ENCODE measurements at places on chromosomes 6 and 20. TPM values are rescaled to one million over a fixed set of nuclear protein-coding genes. Genes with fewer than 3 reads are reported as not detected.

Gene BYSL
- 5.8 TPM for total RNA-seq

DNA sequence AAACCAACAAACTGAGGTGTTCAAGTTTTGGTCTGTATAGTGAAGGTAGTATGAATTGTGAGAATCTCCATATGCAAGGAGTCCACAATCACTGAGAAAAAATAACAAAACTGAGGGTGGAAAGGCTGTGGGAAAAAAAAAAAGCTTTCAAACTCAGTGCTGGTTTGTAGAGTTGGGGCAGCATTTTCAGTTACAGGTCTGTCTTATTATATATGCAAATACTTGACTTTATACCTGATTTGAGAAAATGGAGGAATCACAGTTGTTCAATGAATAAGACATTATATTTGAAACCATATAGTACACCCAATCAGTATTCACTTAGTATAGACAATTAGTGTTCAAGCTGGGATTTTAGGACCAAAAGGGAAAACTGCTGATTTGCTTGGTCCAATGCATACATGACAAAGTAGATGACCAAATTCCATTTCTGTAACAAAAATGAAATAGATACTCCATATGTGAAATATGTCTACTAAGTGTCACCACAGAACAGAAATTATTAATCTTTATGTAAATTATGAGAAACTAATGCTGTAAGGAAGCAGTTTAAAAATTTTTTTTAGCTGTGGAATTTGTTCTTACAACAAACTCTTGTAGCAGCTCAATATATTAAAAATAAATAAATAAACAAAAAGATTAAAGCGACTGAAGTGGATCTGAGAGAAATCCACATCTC lies 187.7 kb downstream of the ASCC3 start:
- no peak overlapping the region for H3K4me3 ChIP-seq
- no peak for DNase-seq
- no peak overlapping the region for H3K27ac ChIP-seq
- H3K36me3 ChIP-seq: no peaks in the 10 kb centered on the region

DNA sequence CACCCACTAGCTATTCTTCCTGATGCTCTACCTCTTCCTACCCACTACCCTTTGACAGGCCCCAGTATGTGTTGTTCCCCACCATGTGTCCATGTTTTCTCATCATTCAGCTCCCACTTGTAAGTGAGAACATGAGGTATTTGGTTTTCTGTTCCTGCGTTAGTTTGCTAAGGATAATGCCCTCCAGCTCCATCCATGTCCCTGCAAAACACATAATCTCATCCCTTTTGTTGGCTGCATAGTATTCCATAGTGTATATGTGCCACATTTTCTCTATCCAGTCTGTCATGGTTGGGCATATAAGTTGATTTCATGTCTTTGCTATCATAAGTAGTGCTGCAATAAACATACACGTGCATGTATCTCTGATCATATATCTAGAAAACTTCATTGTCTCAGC lies 218.3 kb upstream of the STXBP5 start:
- no peak for DNase-seq
- H3K36me3 ChIP-seq: no peaks in the 10 kb centered on the region
- no peaks in the 10 kb centered on the region for H3K27me3 ChIP-seq
- no peak overlapping the region for H3K27ac ChIP-seq
- H3K4me3 ChIP-seq: no peak overlapping the region

Gene CPNE5
- total RNA-seq: 2.3 TPM

DNA sequence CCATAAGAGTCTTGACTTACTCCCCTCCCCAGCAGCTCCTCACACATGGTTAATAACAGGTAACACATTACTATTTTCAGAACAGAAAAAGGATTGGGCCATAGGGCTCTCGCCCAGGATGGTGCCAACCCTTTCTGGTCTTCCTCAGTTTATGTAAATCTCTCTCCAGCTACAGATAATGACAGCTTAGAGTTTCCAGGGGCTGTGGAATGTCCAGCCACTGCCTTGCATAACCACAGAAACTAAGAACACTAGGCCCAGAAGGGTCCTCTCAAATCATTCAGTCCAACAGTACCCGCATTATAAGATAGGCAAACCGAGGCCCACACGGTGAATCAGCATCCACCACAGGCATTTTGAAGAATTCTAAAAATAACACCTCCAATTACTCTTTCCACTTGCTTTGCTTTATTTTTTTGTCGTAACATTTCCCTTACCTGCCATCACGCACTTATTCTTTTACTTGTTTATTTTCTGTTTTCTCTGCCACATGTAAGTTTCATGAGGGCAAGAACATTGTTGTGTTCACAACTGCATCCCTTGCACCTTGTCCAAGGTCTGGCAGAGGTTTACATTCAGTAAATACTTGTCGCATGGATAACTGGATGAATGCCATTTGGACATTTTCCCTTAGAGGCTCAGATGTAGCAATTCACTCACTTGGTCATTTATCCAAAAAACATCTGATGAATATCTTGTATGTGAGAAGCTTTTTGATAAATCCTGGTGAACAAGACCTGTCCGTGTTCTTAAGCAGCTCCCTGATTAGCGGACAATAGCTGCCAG lies 6.4 kb upstream of the SDC4 start:
- no peaks in the 10 kb centered on the region for H3K36me3 ChIP-seq
- H3K4me1 ChIP-seq: peaks cover 58% of the 10 kb centered on the region
- H3K4me3 ChIP-seq: no peak overlapping the region
- no peaks in the 10 kb centered on the region for H3K27me3 ChIP-seq

GRCh38 chr6:69696273-69696672 lies 100.5 kb downstream of the LMBRD1 start:
- no peaks in the 10 kb centered on the region for H3K27me3 ChIP-seq
- no peak for DNase-seq
- H3K36me3 ChIP-seq: peaks cover 18% of the 10 kb centered on the region

- no peaks in the 10 kb centered on the region for H3K36me3 ChIP-seq
- H3K27ac ChIP-seq: no peak overlapping the region
- H3K27me3 ChIP-seq: no peaks in the 10 kb centered on the region
- H3K4me3 ChIP-seq: no peak overlapping the region
- peaks cover 49% of the 10 kb centered on the region for H3K4me1 ChIP-seq
Measured at GRCh38 chr6:156994215-156995076, 217.3 kb downstream of the ARID1B start.

DNA sequence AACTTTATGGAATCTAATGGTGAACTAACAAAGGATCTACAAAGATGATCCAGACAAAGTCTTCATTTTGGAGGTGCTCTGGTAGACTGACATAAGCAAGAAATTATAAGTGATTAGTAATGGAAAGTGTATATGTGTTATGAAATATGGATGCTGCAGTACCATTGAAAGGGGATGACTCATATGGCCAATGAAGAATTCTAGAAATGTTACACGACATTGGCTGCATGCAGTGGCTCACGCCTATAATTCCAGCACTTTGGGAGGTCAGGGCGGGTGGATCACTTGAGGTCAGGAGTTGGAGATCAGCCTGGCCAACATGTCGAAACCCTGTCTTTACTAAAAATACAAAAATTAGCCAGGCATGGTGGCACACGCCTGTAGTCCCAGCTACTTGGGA lies 23.5 kb downstream of the CFAP206 start:
- H3K36me3 ChIP-seq: no peaks in the 10 kb centered on the region
- no peak overlapping the region for H3K27ac ChIP-seq
- H3K4me3 ChIP-seq: no peak overlapping the region
- H3K4me1 ChIP-seq: no peaks in the 10 kb centered on the region
- no peaks in the 10 kb centered on the region for H3K27me3 ChIP-seq
- DNase-seq: no peak

DNA sequence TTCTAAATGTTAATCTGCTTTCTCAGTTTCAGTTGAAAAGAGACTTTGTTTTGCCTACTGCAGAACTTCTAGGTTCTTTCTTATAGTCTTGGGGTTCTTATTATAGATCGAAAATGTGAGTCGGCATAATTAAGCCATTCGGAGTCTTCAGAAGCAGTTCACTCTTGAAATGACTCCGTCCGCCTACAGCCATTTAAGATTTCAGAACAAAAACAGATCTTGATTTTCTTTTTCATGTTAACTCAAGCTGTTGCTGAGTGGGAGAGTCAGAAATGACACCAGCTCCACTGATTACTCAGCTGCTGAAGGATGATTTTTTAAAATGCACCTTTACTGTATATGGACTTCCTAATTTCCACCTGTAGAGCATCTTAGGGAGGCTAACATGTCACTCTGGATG lies 15.9 kb downstream of the PRDM1 start:
- peak; percentile 34 for DNase-seq
- H3K27ac ChIP-seq: no peak overlapping the region
- peaks cover 12% of the 10 kb centered on the region for H3K4me1 ChIP-seq
- no peaks in the 10 kb centered on the region for H3K27me3 ChIP-seq
- no peak overlapping the region for H3K4me3 ChIP-seq

DNA sequence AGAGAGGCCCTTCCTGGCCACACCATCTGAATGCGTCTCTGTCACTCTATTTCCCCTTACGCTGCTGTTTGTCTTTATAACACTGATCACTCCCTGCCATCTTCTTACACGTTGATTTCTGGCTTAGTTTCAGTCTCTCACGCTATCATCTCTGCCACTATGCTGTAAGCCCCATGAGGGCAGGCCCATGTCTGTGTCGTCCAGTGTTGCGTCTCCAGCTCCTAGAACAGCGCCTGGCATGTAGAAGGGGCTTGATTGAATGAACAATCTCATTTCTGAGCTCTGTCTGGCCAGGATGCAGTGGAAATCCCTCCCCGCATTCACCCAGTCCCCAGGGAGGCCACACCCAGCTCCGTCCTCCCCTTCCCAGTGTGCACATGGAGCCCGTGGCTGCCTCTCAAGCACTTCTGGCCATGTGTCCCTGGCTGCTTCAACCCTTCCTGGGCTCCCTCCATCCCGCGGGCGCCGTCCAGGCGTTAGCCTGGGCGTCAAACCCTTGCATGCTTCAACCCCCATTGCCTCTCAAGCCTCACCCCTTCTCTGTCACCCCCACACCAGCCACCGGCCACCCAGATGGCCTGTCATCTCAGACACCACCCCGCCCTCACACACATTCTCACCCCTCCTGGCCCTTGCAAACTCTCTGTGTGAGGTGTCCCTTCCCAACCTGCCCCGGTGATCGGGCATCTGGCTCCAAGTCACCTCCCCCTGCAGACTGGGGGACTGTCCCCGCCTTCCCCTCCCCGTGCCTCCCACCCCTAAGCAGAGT lies 71.1 kb downstream of the SRC start:
- H3K4me1 ChIP-seq: peaks cover 15% of the 10 kb centered on the region
- no peaks in the 10 kb centered on the region for H3K36me3 ChIP-seq
- no peak overlapping the region for H3K27ac ChIP-seq
- no peaks in the 10 kb centered on the region for H3K27me3 ChIP-seq
- H3K4me3 ChIP-seq: no peak overlapping the region

Gene MYH7B
- total RNA-seq: 0.33 TPM

DNA sequence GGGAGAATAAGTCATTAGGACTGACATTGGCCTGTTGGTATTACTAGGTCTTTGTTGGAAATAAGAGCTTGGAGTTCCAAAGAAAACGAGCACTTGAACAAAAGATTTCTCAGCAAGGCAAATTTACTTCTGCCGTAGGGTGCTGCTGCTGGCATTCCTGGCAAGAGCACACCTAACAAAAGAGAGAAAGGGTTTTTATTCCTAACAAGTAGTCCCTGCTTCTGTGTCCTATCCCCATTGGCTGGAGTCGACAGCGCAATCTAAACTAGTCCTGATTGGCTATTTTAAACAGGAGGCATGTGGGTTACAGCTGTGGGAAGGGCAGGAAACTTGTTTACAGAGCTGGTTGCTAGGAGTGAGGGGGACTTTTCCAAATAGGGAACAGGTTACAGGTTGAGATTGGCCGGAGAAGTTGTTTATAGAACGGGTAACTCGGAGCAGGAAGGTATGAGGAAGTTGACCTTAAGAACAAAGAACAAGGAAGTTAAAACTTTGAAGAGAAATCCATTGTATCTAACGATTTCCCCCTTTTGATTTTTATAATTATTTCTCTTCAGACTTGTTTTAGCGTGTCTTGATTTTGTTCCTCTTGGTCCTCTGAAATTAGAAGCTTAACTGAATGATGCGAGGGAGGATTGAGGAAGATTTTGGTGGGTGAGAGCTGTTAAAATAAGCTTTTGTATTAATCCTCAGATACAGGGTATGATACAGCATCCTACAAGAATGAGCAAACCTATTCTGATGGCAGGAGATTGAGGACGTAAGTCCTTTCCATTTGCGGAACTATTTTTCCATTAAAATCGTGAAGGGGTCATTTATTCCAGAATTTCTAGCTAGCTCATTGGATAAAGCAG lies 3.4 kb upstream of the ZNFX1 start:
- DNase-seq: no peak
- peaks cover 52% of the 10 kb centered on the region for H3K36me3 ChIP-seq
- H3K27ac ChIP-seq: no peak overlapping the region
- H3K4me3 ChIP-seq: no peak overlapping the region
- no peaks in the 10 kb centered on the region for H3K27me3 ChIP-seq

DNA sequence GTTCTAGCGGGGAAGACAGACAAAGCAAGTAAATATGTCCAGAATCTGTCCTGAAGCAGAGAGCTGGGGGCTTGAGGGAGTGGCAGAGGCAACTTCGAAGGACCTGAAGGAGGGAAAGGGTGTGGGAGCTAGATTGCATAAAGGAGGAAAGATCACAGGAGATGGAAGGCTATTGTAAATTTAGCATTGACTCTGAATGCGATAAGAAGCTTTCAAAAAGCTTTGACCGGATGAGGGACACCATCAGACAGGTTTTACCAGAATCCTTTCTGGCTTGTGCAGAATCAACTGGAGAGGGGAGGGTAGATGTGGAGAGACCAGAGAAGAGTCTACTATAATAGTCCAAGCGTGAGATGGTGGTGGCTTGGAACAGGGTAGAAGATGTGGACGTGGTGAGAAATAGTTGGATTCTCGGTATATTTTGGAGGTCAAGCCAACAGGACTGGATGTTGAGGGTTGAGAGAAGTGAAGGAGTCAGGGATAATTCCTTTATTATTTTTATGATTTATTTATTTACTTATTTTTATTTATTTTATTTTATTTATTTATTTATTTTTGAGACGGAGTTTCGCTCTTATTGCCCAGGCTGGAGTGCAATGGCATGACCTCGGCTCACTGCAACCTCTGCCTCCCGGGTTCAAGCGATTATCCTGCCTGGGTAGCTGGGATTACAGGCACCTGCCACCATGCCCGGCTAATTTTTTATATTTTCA lies 19.9 kb upstream of the RIPOR3 start:
- H3K4me3 ChIP-seq: no peak overlapping the region
- no peaks in the 10 kb centered on the region for H3K27me3 ChIP-seq
- no peak for DNase-seq
- H3K27ac ChIP-seq: no peak overlapping the region
- no peaks in the 10 kb centered on the region for H3K4me1 ChIP-seq
- no peaks in the 10 kb centered on the region for H3K36me3 ChIP-seq

DNA sequence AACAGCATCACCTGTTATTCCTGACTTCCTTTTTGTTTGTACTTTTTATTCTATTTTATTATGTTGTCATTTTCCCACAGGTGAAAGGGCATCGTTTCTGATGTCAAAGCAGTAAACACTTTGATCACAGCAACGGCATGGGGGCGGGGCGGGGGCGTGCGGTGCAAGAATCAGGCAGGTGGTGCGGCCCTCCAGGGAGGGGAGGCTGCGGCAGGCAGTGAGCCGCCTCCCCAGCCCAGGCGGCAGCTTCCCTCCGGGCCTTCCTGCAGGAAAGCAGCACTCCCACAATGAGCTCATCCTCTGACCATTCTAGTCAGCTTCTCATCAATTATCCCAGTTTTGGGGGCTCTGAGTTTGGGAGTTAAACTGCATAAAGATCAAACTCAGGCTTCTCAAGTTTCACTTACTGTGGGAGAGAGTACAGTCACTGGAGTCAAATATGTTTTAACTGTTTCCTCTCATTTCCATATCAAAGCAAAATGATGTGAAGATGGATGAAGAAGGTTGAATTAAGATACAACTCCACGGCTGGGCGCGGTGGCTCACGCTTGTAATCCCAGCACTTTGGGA lies 608.4 kb upstream of the AGPAT4 start:
- no peak overlapping the region for H3K27ac ChIP-seq
- DNase-seq: no peak
- H3K4me3 ChIP-seq: no peak overlapping the region
- no peaks in the 10 kb centered on the region for H3K4me1 ChIP-seq
- no peaks in the 10 kb centered on the region for H3K27me3 ChIP-seq
- H3K36me3 ChIP-seq: no peaks in the 10 kb centered on the region

Data from esophagus muscularis mucosa (tissue), 4 donors.